ENCODE measurements at places on chromosomes 13 and 19.
A peak's percentile ranks its signal among the peaks of the same experiment; 100 is the strongest.

- DNase-seq, result no peak
Observed at GRCh38 chr13:30404207-30404606, 18.1 kb upstream of the UBE2L5 start.

DNA sequence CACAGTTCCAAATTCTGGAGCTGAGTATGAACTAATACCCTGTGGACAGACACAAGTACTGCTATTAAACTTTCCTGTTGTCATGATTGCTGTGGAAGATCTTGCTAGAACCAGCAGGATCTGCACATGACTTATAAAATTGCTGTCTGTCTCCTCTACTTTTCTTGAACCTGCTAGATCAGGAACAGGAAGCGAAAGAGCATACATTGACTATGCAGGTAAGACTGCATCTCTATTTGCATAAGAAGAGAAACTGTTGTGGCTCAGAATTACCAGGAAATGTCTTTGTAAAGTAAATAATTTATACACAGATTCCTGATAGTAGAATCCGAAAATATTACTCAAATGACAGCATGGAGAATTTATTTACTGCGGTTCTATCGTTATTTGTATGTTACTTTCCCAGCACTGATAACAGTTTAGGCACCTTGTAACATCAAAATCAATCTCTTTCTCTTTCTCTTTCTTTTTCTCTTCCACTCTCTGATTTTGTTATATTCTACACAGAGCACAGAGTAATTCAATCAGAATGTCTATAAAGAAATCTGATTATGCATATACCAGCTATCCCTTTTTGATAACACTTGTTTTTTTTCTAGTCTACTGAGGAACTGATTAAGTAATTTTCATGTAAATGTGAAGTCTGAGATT lies 226.5 kb downstream of the MYO16 start:
- DNase-seq, result no peak

DNA sequence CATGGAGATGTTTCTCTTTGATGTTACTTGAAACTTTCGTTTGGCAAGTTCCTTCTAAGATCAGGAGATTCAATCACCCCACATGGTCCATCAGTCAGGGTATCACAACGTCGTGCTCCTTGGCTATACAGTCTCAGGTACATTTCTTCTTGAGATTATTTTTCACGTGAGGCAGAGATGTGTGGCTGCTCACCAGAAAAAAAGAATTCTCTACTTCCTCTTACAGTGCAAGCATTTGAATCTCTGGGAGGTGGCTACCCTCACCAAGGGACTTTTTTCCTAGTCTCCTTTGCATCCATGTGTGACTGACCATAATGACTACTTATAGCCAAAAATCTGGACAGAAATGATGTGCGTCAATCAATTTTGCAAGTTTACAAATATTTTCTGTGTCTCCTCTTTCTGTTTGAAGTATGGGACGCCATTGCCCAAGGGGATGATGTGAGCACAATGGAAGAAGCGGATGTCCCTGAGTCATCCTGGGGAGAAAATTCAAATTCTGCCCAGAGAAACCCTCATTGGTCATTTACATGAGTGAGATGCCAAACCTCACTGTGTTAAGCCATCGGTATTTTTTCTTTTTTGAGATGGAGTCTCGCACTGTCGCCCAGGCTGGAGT lies 8.6 kb upstream of the LAIR2 start:
- no peak for DNase-seq

GRCh38 chr13:113736258-113736731 lies 22.7 kb upstream of the TMEM255B start:
- no peak for DNase-seq

GRCh38 chr13:90154311-90154960 lies 1193.1 kb upstream of the MIR17HG start:
- no peak for DNase-seq

DNA sequence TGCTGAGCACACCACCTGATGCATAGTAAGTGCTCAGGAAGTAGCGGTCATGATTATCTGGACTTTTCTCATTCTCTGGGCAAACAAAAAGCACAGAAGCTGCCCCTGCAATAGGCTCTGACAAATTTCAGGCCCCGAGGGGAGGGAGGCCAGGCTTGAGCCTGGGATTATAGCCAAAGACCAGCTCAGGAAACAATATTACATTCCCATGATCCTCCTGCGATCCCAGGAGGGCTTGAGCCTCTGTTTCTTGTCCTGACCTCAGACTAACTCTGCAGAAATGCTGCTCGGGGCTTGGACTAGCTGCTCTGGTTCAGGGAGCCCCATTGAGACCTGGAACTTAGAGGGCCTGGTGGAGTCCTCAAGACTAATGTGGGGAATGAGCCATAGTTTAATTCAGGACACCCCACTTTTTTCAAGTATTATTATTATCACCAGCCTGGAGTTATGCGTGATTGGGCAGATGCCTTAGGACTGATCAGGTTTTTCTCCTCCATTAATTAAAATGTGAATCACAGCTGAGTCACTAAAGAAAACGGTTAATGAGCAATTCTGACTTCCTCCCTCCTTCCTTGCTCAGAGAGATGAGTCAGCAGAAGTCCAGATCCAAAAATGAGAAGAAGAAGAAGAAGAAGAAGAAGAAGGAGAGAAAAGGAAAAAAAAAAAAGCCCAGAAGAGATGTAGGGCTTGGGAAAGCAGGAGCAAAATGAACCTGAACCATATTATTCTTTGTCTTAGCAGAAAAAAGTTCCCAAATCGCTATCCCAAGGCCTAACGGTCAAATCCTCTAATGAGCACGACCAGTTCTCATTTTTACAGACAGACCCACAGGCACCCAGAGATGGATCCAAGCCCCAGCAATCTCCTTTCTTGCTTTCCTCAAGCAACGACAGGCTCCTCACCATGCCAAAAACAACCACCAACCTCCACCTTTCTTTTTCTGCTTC lies 107.2 kb downstream of the CACNA1A start:
- DNase-seq, result no peak

DNA sequence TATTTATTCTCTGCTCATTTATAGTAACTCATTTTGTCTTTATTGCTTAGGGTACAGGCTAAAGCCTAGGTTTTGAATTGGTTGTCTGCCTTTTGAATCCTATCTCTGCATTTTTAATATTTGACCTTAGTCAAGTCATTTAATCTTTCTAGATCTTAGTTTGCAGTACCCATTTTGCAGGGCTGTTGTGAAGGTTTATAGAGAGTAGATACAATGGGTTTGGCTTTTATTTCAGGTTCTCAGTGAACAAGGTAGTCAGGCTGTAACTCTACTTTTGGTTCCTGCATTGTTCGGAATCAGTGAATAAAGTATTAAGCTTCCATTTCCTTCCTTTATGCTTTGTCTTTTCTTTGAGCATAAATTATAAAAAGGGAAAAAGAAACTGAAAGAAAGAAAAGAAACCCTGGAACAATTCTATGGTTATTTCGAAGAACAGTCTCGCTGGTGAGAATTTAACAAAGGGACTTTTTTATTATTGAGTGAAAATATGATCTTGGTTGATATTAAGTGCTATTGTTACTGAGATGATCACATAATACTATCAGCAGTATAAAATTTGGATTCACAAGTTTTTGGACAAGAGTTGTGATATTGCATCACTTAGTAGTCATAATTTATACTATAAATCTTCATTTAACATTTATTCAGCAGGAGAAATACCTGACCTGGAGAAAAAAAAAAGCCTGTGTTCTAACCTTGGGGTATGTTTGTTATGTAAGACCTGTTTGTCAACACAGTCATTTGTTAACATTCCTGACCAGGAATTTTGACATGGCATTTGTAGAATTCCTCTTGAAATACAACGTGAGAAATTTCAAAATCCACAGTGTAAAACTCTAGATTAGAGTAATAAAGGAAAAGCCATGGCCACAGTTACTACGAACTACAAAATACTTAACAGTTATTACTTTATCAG lies 91.3 kb downstream of the ZMYM2 start:
- no peak for DNase-seq

DNA sequence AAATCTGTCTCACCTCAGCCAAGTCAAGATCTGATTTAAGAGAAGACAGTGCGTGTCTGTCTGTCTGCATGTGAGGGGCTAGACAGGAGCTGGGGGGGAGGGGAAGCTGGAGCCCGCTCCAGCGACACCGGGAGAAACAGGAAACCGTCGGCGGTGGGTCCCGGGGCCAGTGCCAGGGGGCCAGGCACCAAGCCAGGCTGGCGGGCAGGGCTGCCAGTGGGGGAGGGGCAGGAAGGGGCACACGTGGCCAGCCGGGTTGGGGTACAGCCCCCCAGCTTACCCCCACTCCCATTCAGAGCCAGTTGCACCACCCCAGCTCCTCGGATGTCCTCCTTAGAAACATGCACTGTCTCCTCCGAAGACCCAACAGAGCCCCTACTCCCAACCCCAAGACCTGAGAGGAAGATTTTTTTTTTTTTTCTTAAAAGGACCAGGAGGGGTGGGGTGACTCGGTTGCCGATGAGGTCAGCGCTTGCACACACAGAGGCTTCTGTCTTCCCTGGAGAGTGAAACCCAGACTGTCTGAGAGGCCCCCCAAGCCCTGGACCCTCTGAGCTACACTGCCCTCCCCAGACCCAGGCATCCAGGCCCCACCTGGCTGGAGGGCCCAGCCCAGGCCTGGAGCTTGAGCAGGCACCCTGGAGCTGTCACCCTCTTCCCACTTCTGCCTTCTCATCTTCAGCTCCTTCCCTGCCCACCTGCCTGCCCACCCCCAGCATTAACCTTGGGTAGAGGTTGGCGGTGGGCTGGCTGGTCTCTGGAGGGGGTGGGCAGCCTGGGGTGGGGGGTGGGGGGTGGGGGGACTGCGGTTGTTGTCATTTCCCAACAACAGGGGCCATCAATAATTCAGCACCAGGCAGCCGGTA lies 4.0 kb downstream of the ERF start:
- DNase-seq, result no peak

GRCh38 chr13:49112782-49113525 lies 107.2 kb upstream of the MLNR start:
- DNase-seq, result no peak

DNA sequence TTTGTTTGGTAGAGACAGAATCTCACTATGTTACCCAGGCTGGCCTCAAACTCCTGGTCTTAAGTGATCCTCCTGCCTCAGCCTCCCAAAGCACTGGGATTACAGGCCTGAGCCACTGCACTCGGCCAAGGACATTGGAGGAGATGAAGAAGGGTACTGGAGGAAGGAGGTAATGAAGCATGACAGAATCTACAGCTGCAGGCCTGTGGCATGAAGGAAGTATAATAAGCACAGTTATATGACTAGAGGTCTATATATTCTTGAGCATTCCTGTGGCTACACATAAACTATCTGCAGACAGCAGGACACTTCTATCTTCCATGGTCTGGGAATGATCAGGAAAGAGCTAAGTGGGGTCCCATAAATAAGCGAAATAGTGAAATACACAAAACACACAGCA lies 18.2 kb downstream of the ZNF565 start:
- no peak for DNase-seq

DNA sequence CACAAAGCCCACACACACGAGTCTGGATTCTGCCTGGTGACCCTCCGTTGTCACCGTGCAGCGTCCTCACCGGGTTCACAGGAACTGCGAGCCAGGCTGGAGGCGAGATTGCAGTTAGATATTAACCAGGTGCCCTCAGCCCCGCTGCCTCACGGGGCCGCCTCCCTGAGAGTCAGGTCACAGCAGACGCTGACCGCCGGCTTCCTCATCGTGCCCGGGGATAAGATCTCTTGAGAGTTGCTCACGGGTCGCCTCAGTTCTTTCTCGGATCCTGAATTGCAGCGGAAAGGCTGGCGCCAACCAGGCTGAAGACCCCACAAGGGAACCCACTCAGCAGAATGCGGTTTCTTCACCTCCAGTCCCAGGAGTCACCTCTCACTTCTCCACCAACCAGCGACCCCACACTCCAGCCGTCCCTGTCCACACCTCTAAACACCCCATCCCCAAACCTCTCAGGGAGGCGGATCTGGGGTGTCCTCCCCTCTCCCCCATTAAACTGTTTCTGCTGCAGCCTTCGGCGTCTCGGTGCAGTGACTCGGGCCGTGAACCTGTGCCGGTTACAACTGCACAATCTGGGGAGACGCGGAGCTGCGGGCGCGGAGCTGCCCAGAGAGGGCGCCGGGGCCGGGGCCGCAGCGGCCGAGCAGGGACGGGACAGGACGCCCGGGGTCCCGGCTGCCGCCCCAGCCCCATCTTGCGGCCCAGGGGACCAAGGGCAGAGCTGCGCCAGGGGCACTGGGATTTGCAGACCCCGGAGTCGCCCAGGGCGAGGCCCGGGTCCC lies 591 bp downstream of the ZNF823 start:
- DNase-seq, result peak; percentile 56

DNA sequence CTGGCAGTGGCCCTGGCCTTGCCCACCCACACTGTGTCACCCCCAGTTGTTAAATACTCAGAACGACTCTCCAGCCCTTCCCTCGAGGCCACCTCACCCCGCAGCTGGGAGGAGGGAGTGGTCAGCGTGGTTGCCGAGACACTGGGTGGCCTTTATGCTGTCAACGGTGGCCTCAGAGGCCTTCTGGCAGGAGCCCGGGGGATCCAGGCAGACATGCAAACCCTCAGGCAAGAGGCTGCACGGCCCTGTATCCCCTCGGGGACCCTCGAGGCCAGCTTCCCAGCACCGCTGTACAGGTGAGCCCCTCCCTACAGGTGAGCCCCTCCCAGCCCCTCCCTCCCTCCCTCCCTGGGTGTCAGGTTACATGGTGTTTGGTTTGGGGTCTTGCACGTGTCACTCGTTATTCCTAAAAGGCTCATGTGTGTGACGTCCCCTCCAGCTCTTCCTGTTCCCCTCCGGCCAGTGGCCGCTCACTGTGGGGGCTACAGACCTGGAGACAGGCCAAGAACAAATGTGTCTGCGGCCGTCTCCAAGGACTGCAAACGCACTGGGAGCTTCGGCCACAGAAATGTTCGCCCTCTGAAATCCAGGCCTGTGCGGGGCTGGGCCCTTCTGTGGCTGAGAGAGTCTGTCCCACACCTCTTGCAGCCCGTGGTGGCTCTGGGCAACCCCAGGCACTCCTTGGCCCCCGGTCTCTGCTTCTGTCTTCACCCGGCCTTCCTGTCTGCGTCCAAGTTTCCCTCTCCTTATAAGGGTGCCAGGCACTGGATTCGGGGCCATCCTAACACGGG lies at the start of gene TEKTIP1:
TEKTIP1 (plus strand) TSS at position 210 of the 791 bp plus-strand sequence; CDS start at position 214, 4 bp downstream.
- DNase-seq, result no peak

- no peak for DNase-seq
Observed at GRCh38 chr13:96403241-96403640, 313.3 kb downstream of the HS6ST3 start.

- DNase-seq, result no peak
Observed at GRCh38 chr19:50854636-50855410, at the start of gene KLK3. Gene KLK3, plus strand, starts transcription at chr19:50854915. Its CDS starts 41 bp downstream, at chr19:50854956.

DNA sequence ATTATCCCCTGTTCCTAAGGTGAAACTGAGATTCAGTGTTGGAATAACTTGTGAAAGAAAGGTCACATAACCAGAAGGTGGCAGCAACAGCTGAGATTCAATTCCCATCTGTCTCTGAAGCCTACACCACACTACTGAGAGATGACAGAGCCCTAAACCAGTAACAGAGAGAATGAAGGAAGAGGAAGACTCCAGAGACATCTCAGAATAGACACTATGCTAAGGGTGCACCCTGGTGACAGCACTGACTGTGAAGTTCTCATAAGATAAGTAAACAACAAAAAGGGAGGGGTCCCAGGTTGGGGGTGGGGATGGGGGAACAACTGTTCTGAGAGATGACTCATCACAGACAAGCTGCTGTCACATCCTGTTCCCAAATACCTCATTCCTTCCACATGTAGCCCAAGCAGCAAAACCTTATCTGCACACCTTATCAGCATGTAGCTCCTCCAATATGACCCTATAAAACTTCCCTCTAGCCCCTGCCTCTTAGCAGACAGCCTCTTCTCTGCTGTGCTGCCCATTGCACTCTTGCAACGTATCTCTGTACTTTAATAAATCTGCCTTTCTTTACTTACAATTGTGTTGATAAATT lies 46.5 kb downstream of the UTP14C start:
- no peak for DNase-seq

- DNase-seq, result no peak
Observed at GRCh38 chr13:100530671-100531213, 57.8 kb downstream of the GGACT start.

- no peak for DNase-seq
Observed at GRCh38 chr13:80946008-80946802, 605.3 kb upstream of the SPRY2 start.
